ENCODE measurements at places on chromosomes 7 and 10.

DNA sequence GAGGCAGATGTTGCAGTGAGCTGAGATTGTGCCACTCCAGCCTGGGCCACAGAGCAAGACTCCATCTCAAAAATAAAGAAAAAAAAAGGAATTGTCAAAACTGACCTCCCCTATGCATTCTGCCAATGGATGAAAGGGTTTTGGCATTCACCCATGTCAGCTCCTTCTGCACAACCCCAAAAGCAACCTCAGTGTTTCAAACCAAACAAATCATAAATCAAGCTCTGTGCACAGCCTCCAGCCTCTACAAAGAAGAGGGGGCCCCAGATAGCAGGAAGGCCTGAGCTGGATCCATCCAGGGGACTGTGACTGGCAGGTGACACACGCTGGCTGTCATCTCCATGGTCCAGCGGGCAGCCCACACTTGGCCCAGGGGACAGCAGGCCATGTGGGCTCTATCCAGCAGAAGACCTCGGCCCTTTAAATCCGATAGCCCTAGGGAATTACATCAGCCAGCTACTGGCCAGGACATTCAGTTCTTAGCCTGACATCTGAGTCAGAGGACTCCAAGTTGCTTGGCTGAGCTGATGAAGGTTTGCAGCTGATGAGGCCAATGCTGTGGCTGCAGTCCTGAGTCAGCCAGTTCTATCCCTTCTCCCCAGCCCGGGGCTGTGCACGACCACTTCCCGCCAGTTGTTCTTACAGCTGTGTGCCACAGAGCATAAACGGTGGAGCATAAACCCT is 52.0 kb upstream of the FIGNL1 start:
- DNase-seq, result peak; percentile 68

DNA sequence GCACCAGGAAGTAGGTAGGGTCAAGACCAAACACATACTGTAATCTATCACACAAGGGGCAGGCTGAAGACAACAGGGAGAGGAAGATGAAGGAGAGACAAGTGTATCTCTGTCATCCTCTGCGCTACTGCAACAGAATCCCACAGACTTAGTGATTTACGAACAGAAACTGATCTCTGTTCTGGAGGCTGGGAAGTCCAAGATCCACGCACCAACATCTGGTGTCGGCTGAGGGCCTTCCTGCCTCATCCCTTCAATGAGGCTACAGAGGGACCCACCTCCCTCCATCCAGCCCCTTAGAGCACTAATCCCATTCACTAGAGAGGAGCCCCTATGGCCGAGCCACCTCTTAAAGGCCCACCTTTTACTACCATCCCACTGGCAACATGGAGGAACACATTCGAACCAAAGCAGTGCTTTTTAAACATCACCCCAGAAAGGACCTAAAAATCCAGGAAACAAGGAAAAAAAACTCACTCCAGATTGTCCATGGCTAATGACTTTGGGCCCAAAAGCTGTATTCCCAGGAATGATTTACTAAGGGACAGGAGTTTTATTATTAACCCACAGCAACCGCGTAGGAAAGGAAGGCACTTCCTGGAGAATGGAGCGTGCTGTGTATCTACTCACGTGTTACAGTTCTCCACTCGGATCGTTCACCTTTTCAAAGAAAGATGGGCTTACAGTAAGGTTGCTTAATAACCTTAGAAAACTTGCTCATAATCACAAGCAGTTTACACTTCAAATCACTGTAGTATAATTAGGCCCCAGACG is 4.2 kb downstream of the BNIP3 start:
- DNase-seq, result no peak

DNA sequence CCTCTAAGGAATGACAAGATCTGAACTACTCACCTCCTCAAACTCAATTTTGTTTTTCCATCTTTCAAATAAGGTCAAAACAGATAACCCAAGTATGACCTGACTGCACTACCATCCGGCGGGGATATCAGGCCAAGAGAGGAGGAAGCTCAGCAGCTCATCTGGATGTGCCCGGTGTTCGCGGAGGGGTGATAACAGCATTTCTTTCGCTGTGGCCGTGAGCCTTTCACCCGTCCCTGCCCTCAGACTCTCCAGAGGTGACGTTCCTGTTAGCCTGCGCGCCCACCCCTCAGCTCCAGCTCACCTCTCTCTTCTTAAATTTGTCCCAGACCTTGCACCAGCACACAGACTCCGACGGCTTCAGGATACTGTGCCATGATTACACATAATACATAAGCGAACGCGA is 526 bp downstream of the ZNF248 start:
- DNase-seq, result peak; percentile 5

- DNase-seq, result no peak
These were observed 70.1 kb upstream of the CAMK1D start for GRCh38 chr10:12279281-12279680.

- DNase-seq, result peak; percentile 57
These were observed 70.7 kb downstream of the MACC1 start for GRCh38 chr7:20146451-20146850.

- DNase-seq, result no peak
These were observed 134.6 kb downstream of the ZNF438 start for GRCh38 chr10:30897048-30897447.

- DNase-seq, result peak; percentile 6
These were observed 347.8 kb upstream of the PLXDC2 start for GRCh38 chr10:19468413-19468812.

DNA sequence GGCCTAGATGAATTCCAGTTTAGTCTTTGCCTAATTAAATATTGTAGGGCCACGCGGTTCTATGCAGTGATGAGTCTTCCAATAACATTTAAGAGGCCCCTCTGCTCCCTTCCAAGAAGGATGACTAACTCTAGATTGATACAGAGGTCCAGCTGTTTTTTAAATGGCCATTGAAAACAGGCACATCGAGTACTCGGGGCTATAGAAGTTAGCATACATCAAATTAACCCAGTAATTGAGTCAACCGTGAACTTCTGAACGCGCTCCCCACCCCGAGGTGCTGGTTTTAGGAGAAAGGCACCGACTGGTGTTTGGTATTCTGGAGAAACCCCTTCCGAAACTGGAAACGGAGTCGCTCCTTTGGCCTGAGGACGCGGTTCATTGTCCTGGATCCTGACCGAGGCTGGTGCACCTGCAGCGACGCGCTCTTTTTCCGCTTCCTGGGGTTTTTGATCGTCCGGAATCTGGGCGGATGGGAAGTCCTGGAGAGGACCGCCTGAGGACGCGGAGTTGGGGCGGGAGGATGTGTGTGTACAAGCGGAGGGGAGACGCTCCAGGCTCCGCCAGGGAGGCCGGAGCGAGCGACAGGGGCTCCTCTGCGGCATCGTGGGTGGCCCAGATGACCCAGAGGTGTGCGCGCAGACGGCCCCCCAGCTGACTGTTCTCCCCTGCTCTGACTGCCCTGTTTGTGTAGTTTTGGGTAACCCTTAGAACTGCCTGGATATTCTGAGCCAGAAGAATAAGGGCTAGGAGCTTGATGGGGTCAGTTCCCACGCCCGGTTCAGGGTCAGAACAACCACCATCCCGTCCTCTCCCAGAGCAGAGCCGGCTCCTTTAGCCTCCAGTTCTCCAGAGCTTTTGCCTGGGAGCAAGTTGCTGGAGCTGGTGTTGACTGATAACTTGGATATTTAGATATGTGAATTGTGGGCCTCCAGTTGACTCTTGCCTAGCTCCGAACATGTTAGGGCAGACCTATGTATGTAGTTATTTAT is 711 bp downstream of the FAM221A start:
- DNase-seq, result peak; percentile 45

GRCh38 chr7:110645616-110646015 is 445.3 kb upstream of the LRRN3 start:
- DNase-seq, result no peak

DNA sequence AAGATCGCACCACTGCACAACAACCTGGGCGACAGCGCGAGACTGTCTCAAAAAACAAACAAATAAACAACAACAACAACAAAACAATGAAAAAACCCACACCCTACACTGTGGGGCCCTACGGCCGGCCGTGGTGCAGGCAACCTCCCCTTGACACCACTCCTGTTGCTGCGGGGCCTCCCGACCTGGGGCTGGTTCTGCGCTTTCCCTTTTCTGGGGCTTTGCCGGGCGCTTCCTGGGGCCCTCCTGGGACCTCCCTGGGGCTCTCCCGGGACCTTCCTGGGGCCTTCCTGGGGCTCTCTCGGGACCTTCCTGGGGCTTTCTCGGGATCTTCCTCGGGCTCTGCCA is 46.6 kb downstream of the INSIG1 start:
- no peak for DNase-seq

- no peak for DNase-seq
These were observed 10.0 kb upstream of the STAMBPL1 start for GRCh38 chr10:88870089-88870488.

- DNase-seq, result peak; percentile 43
These were observed 185.6 kb downstream of the ANK3 start for GRCh38 chr10:60203993-60204618.

DNA sequence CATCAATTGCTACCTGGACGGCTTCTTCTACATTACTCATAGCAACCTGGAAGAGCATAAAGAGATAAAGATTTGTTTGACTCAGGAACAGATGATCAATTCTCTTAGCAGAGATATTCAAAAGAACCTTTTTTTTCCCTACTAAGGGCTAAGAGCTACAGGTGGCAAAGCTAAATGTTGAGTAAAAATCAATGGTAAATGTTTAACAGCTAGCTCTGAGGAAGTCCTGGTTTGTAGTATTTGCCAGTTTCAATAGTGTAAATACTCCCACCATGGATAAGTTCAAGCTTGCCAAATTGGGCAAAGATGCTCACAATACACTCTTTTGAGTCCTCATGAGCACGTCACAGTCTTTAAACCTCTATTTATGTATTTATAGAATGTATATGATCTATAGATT is 64.0 kb downstream of the AKR1E2 start:
- no peak for DNase-seq

GRCh38 chr7:151351027-151351426 is 9.4 kb downstream of the NUB1 start:
- DNase-seq, result no peak

DNA sequence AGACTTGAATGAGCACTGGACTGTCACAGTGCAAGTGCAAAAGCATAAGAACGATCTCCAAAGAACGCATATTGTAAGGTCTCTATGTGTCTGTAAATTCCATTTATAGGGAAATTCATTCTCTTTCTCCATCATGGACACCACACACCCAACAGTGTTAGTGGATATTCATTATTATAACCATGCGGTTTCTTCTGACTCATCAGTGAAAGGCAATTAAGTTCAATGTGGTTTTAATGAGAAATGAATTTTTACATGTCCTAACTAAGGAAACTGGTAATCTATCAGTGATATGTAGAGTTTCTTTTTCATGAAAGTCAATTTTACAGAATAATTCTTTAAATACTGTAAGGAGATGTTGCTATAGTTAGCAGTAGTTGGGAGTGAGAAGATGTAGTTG is 25.9 kb downstream of the GIMAP8 start:
- DNase-seq, result no peak

- peak; percentile 79 for DNase-seq
These were observed 70.5 kb downstream of the ZMIZ1 start for GRCh38 chr10:79139124-79139835.

DNA sequence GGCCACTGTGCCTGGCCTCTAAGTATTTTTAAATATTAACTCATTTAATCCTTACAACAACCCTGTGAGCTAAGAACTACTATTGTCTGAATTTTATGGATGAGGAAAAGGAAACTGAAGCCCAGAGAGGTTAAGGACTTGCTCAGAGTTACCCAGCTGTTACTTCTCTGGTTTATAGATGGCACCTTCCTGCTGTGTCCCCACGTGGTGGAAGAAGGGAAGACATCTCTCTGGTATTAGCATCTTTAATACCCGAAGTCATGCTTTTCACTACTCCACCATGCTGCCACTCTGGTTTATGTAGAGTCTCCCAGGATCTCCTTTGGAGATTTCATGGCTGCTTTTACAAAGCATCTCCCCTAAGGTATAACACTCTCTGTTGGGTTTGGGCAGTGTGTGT is 105.5 kb upstream of the MKLN1 start:
- no peak for DNase-seq

DNA sequence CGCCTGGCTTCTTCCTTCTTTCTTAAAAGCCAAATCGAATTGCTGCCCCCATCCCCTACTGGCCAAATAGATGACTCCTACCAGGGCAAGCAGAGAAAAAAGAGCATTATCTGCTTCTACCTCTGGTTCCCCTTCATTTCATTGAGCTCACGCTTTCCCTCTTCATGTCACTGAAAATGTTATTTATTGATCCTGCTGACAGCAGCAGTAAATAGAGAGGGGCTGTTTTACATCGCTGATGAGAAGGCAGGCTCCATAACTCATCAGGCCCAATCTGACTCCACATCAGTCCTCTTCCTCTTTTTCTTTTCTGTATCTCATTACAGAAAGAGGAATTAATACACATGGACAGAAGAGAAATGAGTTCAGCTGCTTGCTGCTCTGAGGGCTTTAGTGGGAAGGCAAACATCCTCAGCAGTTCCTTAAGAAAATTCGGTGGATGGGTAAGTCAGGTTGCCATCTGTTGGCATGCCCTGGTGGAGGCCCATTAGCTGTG is 904.1 kb downstream of the KCNMA1 start:
- DNase-seq, result no peak

GRCh38 chr10:2670864-2671263 is 396.5 kb upstream of the PFKP start:
- no peak for DNase-seq

- DNase-seq, result no peak
These were observed 1.2 kb downstream of the LUC7L2 start for GRCh38 chr7:139360948-139361307.

DNA sequence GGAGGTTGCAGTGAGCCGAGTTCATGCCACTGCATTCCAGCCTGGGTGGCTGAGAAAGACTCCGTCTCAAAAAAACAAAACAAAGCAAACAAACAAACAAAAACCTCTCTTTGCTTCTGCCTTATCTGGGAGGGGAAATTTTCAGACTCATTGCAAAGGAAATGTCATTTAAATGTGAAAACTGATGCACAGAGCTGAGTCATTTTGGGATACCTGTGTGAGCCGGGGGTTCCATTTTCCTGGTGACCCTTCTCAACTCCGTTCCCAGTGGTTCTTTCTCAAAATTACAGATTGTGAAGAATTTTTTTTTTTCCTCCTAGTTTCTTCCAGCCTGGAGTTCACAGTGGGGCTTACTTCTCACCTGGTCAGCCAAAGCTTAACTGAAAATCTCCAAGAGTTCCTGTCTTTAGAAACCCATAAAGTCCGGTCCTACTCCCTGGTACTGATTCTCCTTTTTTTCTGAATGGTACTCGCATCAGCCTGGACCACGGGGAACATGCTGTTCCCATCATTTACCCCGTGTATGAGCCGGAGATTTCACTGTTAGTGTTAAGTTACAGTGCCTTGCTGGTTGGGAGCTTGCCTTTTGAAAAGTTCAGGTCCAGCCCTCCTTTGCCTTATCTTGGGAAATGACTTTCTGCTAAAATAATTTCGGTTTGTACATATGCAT is 56.9 kb downstream of the RBM20 start:
- no peak for DNase-seq

- peak; percentile 76 for DNase-seq
These were observed 25.7 kb downstream of the MYOF start for GRCh38 chr10:93456480-93456879.

- peak; percentile 64 for DNase-seq
These were observed 58.8 kb upstream of the AKR1E2 start for GRCh38 chr10:4767033-4767814.

GRCh38 chr10:115628616-115629015 is 535.5 kb downstream of the ATRNL1 start:
- DNase-seq, result no peak

- peak; percentile 96 for DNase-seq
These were observed 18.4 kb upstream of the PDGFA start for GRCh38 chr7:537911-538634.

GRCh38 chr10:11048707-11049278 is 31.1 kb downstream of the CELF2 start:
- DNase-seq, result no peak

GRCh38 chr10:132387764-132388210 is 9.2 kb upstream of the PWWP2B start:
- peak; percentile 61 for DNase-seq
